ENCODE measurements at places on chromosomes 1 and 21.

- DNase-seq: no peak
These were observed 16.0 kb upstream of the OLIG1 start for GRCh38 chr21:33053951-33054350.

GRCh38 chr1:125119024-125119441, 3934.3 kb downstream of the SRGAP2C start:
- DNase-seq: no peak

DNA sequence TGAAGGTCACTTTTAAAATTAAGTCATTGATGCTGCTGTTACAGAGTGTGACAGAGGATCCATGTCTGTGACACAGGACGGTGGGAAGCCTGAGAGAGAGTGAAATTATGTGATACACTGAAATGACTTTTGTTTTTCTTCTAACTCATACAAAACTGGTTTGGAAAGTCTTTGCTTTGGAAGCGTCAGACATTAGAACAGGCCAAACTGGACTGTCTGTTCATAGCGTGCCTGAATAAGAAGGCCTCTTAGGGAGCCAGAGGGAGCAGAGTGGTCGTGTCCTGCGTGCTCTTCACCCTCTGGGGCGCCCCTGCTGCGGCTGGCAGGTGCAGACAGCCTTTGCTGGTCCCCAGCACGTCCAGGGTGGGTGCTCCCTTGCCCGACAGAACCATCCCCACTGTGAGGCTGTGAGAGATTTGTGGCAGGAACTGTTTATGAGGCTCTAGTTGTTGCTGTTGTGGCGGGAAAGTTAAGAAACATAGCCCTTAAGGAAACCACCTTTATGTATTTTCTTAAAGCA, 19.7 kb upstream of the PGD start:
- DNase-seq: no peak

DNA sequence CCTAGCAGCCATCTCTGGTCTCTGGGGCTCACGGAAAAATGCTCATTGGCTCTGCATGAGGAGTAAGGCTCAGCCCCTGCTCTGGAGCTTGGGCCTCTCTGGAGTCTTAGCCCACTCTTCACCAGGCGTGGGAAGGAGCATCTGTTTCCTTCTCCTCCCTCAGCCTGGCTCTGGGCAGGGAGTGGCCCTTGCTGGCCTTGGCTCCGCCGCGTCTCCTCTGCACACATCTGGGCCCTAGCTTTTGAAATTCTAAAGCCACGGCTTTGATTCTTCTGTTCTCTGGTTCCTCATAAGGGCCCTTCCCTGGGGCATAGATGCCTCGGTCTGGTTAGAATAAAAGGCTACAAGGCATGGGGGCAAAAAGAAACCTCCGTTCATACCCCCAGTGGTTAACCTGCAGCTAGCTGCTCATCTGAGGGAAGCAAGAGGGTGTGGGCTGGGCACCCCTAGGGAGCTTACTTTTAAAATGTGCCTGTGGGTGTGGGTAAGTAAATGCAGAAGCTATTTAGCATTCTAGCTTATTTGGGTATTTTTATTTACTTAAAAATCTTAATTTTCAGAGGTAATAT, 145.6 kb downstream of the CAMTA1 start:
- no peak for DNase-seq

GRCh38 chr1:192879406-192879805, 70.6 kb downstream of the RGS2 start:
- DNase-seq: no peak

- DNase-seq: no peak
These were observed 231.1 kb downstream of the CACNA1E start for GRCh38 chr1:181714428-181714827.

DNA sequence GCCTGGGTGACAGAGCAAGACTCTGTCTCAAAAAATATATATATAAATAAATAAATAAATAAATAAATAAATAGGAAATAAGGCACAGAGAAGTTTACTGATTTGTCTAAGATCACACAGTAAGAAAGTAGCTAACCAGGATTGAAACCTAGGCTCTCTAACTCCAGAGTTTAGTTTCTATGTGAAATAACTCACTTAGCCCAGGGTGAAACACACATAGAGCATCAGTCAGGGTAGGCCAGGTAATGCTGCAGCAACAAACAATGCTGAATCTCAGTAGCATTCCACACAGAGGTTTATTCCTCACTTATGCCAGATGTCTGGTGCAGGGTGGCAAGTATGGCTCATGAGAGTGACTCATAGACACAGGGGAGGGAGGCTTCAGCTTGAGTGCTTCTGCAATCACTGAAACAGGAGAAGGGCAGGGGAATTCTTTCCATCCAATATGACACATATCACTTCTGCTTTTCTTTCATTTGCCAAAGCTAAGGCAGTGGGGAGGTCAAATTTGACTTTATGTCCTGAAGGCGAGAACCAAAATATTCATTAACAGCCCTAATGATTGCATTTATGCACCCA, 37.1 kb upstream of the KANK4 start:
- no peak for DNase-seq

DNA sequence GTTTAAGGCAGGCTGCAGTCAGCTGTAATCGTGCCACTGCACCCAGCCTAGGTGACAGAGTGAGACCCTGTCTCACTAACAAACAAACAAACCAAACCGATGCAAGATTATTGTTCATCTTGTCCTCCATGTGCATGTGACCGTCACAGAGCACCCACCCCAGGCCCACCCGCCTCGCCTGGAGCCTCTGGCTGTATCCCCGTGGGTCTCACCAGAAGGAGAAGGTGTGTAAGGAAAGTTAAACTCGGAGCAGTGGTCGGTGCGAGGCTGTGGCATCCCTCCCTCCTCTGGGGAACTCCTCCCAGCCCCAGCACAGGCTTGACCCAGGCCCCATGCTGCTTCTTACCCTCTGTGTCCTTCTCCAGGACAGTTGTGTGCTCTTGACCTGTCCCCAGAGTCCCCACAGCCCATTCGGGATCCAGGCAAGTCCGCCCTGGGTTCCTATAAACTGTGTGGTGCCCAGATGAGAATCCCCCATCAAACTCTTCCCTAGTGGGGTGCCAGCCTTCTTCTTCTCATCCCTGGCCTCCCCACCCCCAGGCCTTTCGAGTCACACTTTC, 318.4 kb downstream of the AJAP1 start:
- DNase-seq: no peak

DNA sequence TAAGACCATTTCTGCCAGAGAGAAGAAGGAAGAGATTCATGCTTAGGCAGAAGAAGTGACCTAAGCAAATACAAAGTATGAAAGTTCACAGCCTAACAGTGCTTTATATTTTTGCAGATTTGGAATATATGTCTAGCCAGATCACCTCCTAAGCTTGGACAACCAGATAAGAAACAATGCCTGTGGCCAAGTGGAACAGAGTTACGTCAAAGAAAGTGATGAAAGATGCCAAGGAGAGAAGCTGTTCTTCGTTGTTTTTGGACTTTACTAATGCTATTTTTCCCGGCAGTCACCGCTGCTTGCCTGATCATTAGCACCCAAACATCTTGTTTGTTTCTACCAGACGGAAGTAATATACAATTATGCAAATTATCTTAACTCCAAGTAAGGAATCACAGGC, 489.2 kb upstream of the C1orf87 start:
- no peak for DNase-seq

GRCh38 chr1:179187735-179188471, 41.6 kb downstream of the ABL2 start:
- DNase-seq: no peak

DNA sequence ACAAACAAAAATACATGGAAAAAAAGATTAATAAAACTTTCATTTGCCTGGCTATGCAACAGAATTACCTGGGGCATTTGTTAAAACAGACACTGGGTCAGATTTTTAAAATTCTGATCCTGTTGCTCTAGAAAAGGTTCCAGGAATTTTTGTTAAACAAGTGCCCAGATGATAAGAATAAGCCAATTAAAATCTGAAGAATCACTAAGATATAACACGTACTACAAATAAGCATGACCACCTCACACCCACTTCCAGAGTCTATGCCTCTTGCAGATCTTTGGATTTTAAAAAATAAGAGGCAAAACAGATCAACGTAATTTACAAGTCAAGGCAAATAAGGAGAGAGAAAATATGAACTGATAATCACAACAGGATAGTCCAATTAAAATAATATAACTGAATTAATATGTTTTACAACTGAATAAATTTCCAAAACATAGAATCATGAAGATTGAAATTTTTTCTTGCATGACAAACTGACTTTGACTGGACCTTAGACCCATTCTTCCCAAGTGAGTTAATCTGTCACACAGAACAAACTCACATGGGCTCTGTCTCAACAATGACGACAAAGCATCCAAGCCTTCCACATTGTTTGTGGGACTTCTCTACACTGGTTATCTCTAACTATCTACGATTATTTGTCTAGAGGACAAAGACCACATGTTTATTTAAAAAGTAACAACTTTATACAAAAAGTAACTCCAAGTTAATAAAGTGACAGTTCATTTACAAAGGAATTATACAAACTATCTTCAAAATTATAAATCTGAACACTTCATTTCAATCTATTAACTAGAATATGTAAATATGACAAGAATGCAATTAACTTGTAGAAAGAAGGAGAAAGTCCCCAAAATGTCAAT, 56.9 kb downstream of the COP1 start:
- no peak for DNase-seq

GRCh38 chr21:40118527-40118926, 251.3 kb downstream of the PCP4 start:
- DNase-seq: no peak

- no peak for DNase-seq
These were observed 14.0 kb upstream of the MIXL1 start for GRCh38 chr1:226209307-226210059.

GRCh38 chr1:78911956-78912880, 94.3 kb downstream of the ADGRL4 start:
- DNase-seq: no peak

DNA sequence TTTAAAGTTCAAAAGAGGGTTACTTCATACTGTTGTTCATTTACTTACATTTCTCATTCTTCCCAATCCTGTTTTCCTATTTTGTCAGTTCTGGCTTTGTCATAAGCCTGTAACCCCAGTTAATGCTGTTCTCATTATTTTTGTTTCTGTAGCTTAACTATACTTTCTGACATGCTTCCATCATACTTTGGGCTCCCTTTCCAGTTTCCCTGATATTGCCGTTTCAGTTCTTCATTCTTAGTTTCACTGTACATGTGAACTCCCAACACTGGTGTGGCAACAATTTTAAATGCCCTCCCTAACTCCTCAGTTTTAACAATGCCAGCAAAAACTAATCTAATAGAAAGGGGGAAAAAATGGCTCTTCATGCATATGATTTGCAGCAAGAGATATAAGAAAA, 456.7 kb downstream of the LMO4 start:
- no peak for DNase-seq

DNA sequence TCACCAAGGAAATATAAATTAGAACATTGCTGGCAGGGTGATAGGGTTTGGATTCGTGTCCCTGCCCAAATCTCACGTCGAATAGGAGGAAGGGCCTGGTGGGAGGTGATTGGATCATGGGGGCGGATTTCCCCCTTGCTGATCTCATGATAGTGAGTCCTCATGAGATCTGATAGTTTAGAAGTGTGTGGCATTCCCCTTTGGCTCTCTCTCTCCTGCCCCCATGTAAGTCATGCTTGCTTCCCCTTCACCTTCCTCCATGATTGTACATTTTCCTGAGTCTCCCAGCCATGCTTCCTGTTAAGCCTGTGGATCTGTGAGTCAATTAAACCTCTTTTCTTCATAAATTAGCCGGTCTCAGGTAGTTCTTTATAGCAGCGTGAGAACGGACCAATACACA, 60.6 kb downstream of the VPS26C start:
- no peak for DNase-seq

GRCh38 chr1:189787201-189787600, 690.5 kb downstream of the BRINP3 start:
- DNase-seq: no peak

DNA sequence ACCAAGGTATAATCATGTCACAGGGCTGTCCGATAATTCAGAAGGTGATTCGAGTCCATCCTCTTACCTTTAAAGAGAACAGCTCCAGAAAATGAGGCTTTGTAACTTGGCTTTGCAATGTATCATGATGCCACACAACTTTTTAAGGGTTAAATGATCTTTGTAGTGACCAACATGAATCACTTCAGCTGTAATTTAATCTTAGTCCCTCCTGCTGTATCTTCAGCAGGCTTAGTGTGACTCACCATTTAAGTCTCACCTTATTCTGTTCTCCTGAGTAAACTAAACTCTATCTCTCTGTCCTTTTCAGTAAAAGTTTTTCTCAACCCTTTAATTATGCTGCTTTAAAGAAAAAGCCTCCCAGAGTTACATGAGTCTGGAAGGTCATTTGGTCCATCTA, 1.9 kb upstream of the HIVEP3 start:
- DNase-seq: no peak

GRCh38 chr1:118148034-118148433, 37.0 kb downstream of the SPAG17 start:
- no peak for DNase-seq

- DNase-seq: no peak
These were observed 115.0 kb downstream of the BACH1 start for GRCh38 chr21:29413683-29414082.

DNA sequence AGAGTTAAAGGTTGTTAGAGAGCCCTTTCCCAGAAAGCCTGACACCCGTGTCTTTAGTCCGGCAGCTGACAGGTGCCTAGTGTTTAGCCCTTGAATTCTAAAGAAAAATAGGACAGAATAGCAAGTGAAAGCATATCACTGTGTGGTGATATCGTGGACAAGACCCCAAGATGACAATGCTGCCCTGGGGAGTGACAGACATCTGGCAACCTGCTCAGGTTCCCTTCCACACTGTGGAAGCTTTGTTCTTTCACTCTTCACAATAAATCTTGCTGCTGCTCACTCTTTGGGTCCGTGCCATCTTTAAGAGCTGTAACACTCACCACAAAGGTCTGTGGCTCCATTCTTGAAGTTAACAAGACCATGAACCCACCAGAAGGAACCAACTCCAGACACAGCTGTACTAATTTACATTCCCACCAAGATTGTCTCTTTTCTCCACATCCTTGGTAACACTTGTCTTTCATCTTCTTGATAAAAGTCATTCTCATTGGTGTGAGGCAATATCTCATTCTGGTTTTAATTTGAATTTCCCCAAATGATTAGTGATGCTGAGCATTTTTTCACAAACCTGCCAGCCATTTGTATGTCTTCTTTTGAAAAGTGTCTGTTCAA, 107.6 kb upstream of the SGIP1 start:
- DNase-seq: no peak

DNA sequence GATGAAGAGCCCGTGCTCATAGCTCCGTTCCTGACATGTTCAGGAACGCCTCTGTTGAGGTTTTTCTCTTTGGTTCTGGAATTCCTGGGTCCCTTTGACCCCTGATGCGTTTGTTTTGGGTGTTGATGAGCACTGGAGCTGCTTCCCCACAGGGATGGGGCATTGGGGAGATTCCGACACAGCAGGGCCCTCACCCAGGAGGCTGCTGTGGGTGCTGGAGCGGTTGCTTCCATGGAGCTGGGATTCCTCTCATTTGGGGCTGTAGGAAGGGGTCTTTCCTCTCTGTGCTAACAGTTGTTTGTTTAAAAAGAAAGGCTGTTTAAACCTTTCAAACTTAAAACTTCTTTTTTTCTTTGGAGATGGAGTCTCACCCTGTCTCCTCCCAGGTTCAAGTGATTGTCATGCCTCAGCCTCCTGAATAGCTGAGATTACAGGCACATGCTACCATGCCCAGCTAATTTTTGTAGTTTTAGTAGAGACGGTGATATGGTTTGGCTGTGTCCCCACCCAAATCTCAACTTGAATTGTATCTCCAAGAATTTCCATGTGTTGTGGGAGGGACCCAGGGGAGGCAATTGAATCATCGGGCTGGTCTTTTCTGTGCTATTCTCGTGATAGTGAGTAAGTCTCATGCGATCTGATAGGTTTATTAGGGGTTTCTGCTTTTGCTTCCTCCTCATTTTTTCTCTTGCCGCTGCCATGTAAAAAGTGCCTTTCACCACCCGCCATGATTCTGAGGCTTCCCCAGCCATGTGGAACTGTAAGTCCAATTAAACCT, 48.9 kb downstream of the SKI start:
- DNase-seq: no peak
